ENCODE measurements at places on chromosomes 16 and 17. TPM values are rescaled to one million over a fixed set of nuclear protein-coding genes. Genes with fewer than 3 reads are reported as not detected.

DNA sequence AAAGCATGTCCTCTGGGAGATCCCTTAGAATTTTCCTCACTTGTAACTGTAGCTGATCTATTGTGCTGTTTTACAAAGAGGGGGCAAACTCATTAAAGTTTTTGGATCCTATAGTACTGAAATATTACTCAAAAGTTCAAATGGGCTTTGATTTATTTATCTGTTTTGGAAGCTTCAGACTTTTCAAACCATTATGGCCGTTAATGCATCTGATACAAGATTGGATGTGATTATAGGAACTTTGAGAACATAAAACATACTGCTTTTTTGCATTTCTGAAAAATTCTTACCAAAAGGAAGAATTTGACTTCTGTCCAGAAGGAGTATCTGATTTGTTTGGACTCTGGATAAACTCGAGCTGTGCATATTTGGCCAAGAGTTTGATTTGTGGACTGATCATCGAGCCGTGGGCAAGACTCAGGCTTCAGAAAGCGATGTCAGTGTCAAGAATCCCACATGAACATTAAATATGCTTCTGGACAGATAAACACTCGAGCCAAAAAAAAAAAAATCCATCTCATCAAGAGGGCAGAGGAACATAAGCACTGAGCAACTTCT, 8.2 kb upstream of the MARCHF10 start:
- no peak for DNase-seq

DNA sequence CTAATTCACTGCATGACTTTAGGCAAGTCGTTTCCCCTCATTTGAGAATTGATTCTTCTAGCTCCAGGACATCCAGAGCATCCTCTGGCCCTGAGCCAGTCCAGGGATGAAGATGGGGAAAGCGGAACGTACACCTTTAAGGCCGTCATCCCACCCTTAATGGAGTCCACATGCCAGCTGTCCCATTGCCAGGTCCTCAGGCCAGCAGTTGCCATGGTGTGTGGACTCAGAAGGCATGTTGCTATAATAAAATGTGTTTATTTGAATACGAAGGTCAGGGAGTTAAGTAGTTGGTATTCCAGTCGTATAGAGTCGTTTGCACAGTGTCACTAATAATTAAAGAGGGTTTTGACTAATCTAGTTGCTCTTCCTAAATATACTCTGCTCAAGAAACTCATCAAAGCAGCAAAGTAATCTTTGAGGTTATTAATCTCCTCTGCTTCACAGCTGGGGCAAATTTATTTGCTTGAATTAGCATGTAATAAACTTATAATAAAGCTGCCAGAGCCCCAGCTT, 30.4 kb downstream of the CCDC182 start:
- DNase-seq = no peak

DNA sequence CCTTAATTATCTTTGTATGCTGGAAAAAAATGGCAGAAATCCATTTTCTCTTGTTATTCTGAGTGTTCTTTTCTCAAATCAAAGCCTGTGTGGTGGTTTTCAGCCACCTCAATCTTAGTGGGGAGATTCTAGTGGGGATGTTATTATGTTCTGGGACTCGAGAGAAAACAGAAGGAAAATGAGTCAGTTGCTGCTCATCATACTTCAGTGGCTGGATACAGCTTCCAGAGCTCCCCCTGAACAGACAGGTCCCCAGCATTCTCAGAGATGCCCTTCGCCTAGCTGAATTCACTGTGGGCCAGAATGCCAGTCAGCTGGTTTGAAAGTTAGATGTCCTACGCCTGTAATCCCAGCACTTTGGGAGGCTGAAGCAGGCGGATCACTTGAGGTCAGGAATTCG, 8.5 kb downstream of the ST6GALNAC1 start:
- DNase-seq = no peak

- no peak for DNase-seq
Observed at GRCh38 chr16:68387301-68387700, 61.0 kb downstream of the SMPD3 start.

Gene B3GNT9
- 1.0 TPM for total RNA-seq

Gene AGRP
- not detected for total RNA-seq

Gene GID4
- 8.2 TPM for total RNA-seq

Gene CDK3
- 7.1 TPM for total RNA-seq
